ENCODE measurements at places on chromosomes 6 and 20.

DNA sequence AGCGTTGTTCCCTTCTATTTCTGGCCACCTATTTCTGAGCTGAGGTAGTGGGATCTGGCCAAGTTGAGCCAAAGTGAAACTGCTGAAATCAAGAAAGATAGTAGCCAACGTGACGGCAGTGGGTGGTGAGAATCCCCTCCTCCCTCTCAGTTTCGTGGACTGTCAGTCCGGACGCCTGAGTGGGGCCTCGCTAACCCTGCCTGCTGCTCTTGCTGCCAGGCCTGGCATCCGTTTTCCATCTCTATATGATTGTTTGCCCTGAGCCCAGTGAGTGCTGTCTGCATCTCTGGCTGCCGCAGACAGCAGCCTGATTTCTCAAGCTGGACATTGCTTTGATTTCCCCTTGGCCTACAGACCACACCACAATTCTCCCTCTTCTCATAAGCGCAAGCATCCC is 23.5 kb upstream of the PAX1 start:
- ATAC-seq = no peak

DNA sequence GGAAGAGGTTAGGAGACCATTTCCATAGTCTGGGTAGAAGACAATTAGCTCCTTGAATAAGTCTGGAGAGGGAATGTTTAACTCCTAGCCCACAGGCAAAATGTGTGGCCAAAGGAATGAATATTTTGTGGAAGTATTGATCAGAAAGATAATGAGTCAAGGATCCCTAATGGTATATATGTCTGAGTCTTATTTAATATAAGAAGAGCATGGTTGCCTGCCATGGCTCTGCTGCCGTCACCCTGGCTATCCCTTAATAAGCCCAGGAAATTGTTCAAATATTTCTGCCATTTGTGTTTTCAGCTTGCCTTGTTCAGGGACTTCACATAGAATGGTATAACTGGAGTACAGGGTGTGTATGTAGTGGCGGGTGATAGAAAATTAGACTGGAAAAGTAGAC is 18.1 kb upstream of the CALHM6 start:
- ATAC-seq = no peak

DNA sequence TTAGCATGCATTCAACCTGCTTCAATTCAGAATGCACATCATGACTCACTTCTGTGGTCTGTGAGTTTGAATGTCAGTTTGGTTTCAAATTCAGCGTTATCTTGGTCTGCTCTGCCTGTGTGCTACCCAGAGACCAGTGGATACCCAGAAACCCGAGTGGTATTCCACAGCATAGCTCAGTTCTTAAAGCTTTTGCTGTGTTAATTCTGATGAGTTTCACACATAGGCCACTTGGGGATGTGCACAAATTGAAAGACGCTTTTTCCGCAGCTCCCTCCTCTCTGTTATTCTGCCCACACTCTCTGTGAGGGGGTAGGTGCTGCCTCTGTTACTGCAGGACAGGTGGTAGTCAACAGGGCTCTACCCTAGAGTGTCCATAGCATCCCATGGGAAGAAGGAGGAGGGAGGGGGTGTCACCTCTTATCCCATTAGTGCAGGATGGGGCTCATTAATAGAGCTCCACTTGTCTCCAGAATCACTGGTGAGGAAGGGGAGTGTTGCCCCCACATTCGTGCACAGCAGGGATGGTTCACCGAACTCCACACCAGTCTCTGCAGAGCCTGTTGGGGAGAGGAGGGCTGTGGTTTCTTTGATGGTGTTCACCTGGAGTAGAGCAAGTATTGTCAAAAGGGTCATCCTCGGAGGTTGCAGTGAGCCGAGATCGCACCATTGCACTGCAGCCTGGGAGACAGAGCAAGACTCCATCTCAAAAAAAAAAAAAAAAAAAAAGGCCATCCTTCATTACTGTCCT is 29.2 kb upstream of the SDCBP2 start:
- ATAC-seq = peak; percentile 92

- ATAC-seq = no peak
These were observed 135.6 kb downstream of the ANKRD60 start for GRCh38 chr20:58092871-58093270.

- ATAC-seq = no peak
These were observed 113.2 kb upstream of the KCNG1 start for GRCh38 chr20:51135926-51136715.

DNA sequence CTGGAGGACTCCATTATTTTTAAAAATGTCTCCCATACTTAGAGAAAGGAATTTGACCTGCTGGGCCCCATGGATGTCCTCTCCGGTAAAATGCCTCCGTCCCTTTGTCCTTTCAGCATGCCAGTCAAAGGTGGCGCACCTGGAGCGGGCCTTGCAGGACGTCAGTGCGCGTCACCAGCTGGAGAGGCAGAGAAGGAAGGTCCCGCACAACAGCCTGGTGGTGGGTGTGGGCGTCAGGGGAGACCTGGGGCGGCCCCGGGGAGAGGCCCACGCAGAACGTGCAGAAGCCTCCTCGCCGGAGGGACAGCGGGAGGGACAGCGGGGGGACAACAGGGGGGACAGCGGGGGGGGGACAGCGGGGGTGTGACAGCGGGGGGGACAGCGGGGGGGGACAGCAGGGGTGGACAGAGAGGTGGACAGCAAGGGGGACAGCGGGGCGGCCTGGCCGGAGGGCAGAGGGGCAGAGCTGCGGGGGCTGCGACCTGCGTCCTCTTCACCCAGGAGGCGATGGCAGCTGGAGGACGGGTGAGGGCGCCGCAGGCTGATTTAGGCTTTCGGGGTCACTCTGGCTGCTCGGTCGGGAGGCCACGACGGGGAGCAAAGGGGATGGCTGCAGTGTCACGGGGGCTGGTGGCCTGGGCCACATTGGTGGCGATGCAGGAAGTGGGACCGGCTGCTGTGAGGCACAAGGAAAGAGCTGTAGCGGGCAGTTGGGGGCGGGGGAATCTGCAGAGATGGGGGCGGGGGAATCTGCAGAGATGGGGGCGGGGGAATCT is 859 bp upstream of the KIF25 start:
- peak; percentile 59 for ATAC-seq

- ATAC-seq = no peak
These were observed 12.1 kb downstream of the TMEM200A start for GRCh38 chr6:130377915-130378314.
